Activated naive CD4-positive, alpha-beta T cell treated with anti-CD3 and anti-CD28 coated beads, Interleukin-2, amount 50 U/mL, for 16 hours (primary cell): ENCODE measurements at places on chromosomes 11 and 22.

DNA sequence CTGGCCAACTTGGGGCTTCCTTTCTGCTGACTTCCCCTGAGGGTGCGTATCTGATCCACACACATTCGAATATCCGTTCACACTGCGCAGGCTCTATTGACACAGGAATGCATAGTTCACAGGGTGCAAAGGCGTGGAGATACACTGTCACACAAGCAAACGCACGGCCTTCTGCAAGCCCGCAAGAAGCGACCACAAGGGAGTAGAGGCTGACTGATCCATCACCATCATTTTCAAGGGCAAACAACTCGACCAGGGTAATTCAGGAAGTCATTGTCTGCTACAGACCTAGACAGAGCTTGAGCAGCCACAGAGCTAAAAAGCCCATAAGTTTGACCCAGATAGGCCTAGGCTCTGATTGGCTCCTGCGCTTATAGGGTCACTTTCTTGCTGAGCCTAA is 392.3 kb downstream of the MN1 start:
- DNase-seq = no peak

DNA sequence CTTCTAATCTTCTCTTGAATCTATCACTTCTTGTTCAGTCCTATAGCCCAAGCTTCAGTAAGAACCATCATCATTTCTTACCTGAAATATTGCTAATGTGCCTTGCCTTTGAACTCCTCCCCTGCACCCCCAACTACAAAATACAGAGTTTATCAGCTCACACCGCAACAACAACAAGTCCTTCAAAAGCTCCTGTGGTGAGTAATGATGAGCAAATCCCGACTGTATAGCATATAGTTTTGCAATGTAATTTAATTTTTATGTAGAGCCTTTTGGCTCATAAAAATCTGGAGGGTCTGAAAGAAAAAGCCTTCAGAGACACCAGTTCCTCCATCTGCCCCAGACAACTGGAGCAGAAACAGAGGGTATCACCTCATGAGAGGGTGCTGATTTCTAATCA is 124.7 kb downstream of the ARHGAP32 start:
- no peak for DNase-seq

GRCh38 chr22:43897751-43898261 is 6.0 kb upstream of the PNPLA5 start:
- DNase-seq = no peak

DNA sequence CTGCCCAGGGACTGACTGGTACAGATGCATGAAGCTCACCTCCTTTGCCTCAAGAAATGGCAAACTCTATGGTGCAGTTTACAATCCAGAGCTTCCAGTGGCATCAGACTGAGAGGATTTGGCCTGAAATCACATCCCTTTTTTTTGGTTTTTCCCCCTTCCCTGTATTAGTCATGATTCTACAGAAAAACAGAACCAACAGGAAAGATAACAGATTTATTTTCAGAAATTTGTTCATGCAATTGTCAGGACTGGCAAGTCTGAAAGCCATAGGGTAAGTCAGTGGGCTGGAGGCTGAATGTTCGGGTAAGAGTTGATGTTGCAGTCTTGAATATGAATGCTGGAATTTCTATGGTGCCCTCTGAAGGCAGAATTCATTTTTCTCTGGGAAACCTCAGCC is 12.0 kb upstream of the ZDHHC13 start:
- no peak for DNase-seq

GRCh38 chr11:111532365-111532709 is 8.2 kb upstream of the LAYN start:
- DNase-seq = no peak

DNA sequence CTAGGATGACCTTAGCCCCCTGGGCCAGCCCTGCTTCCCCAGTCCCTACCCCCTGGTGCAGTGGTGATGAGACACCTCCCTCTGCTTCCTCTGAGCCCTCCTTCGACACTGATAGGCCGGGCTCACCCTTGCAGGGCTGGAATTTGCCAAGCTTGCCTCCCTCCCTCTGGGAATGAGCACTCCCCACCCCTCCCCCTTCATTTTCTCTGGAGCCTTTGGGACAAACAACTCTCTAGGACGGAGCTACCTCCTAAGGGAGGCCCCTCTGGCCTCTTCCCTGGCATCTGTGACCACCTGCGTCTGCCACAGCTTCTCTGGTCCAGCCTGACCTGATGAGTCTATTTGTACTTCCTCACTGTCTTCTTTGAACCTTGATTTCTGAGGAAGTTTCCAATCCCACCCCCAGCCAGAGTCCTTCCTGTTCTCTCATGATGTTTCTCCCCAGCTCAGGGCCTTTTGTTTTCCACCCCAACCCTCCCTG is 53.3 kb upstream of the ADA2 start:
- no peak for DNase-seq
